ENCODE measurements at places on chromosomes 13 and 19. TPM values are rescaled to one million over a fixed set of nuclear protein-coding genes. Genes with fewer than 3 reads are reported as not detected.

GGN gene
- 0.41 TPM for total RNA-seq

METTL21C gene
- total RNA-seq = not detected

TSSK6 gene
- total RNA-seq = 2.1 TPM

DDX49 gene
- 251 TPM for total RNA-seq

WDR88 gene
- not detected for total RNA-seq

GJB6 gene
- total RNA-seq = not detected

DACT3 gene
- total RNA-seq = 0.45 TPM

THAP8 gene
- total RNA-seq = 3.1 TPM

ADAMTSL5 gene
- total RNA-seq = 3.8 TPM

BEST2 gene
- total RNA-seq = not detected

MAP1S gene
- 42.6 TPM for total RNA-seq

TUBGCP3 gene
- total RNA-seq = 32.6 TPM

PSG2 gene
- total RNA-seq = not detected

RFPL4A gene
- 2.7 TPM for total RNA-seq

LAIR2 gene
- not detected for total RNA-seq

ASPDH gene
- not detected for total RNA-seq

VSTM1 gene
- 1.0 TPM for total RNA-seq

CEACAM4 gene
- not detected for total RNA-seq

NKG7 gene
- total RNA-seq = not detected

ZNF473 gene
- total RNA-seq = 10.6 TPM

KLK3 gene
- total RNA-seq = not detected

KLK12 gene
- total RNA-seq = not detected

S1PR4 gene
- 9.9 TPM for total RNA-seq

KLK11 gene
- total RNA-seq = not detected

GPC6 gene
- total RNA-seq = 19.4 TPM

OR7C1 gene
- total RNA-seq = 0.30 TPM

BRCA2 gene
- total RNA-seq = 10.3 TPM

SSC5D gene
- total RNA-seq = 0.53 TPM

TIMM29 gene
- 49.9 TPM for total RNA-seq

NCR1 gene
- 0.72 TPM for total RNA-seq

CBARP gene
- total RNA-seq = 2.1 TPM
